Hepatocyte (in vitro differentiated cells): ENCODE measurements at places on chromosomes 2 and 18. TPM values are rescaled to one million over a fixed set of nuclear protein-coding genes. Genes with fewer than 3 reads are reported as not detected.

DNA sequence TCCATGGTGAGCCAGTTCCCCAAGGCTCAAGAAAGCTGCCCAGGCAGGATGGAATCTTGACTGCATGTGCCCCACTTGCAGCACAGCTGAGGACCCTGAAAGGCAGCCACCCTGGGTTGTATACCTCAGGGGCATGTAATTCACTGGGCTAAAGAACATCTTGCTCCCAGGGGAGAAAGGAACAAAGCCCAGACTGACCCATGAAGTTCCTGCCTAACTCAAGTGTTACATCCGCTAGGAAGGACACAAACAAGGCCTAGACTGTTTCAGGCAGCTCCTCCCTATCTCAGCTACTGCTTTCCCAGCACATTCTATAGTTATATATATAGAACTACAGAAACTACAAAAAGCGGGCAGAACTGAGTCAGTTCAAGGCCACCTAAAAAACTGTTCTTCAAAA is 69.0 kb downstream of the RBM43 start:
- H3K4me3 ChIP-seq = no peak overlapping the region
- H3K36me3 ChIP-seq = no peaks in the 10 kb centered on the region
- no peak for DNase-seq
- H3K27ac ChIP-seq = no peak overlapping the region
- H3K27me3 ChIP-seq = no peaks in the 10 kb centered on the region

DNA sequence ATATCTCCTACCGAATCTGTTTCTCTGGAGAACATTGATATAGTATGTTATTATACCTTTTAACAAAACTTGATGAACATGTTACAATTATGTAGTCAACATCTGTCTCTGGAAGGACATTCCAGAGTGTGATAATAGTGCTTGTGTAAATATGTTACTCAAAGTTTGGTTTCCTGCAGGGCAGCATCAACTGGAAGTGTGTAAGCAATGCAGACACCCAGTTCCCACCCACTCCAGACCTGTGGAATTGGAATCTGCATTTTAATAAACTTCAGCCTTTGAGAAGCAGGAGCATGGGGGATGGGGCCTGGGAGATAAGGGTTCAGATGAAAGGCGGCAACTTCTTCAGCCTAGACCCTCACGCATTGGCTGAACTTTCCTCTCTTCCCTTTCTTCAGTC is 398.9 kb downstream of the RND3 start:
- H3K4me1 ChIP-seq = peaks cover 5% of the 10 kb centered on the region
- H3K36me3 ChIP-seq = no peaks in the 10 kb centered on the region
- H3K4me3 ChIP-seq = no peak overlapping the region
- no peaks in the 10 kb centered on the region for H3K27me3 ChIP-seq

DNA sequence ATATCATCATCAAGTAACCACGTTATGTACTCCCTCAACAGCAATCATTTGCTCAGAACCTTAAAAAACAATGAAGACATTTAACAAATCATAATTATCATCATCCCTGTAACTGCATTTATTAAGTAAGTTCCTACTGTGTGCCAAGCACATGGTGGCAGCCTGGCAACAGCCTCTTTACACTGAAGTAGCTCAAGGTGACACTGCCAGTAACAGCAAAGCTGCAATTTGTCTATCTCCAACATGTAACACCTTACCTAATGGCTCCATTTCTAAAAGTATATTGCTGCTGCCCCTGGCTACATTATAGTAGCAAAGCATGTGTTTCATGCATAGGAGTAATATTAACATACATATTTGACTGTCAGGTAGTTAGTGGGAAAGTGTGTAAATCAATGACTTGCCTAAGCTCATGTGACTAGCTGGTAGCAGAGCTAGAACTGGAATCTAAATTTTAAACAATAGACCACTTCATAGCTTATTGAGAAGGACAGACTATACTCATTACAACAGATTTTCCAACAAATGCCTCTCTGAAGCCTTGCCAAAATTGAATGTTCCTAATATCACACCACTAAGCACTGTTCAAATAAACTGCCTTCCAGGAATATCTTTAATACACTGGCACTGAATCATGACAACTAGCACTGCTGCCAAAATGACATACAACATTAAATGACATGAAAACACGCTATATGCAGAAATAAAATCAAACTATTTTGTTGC is 86.7 kb downstream of the L3MBTL4 start:
- no peaks in the 10 kb centered on the region for H3K4me1 ChIP-seq
- H3K27me3 ChIP-seq = no peaks in the 10 kb centered on the region
- no peak for DNase-seq
- no peaks in the 10 kb centered on the region for H3K36me3 ChIP-seq
- H3K27ac ChIP-seq = no peak overlapping the region

DNA sequence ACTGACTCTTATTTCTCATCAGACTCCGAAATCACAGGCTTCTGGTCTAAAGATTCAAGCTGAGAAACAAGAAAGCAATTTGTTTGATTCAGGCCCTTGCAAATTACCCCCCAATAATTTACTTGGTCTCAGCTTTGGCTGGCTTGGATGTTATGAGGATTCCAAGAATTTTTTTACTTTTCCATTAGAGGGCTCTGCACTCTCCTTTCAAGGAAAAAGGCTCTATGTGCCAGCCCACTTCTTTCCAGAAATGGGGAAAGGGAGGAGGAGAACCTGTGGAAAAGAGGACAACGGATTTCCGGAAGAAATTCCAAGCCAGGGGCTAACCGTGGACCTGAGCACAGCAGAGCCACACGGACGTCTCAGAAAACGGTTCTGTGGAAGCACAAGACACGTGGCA is 44.4 kb downstream of the BCL11A start:
- DNase-seq = no peak
- peak overlapping the region; percentile 17 for H3K27ac ChIP-seq
- H3K4me1 ChIP-seq = peaks cover 43% of the 10 kb centered on the region
- no peaks in the 10 kb centered on the region for H3K36me3 ChIP-seq
- H3K4me3 ChIP-seq = no peak overlapping the region

- H3K27me3 ChIP-seq = no peaks in the 10 kb centered on the region
- peak overlapping the region; percentile 100 for H3K27ac ChIP-seq
- no peak overlapping the region for H3K4me3 ChIP-seq
- H3K36me3 ChIP-seq = no peaks in the 10 kb centered on the region
- peaks cover 28% of the 10 kb centered on the region for H3K4me1 ChIP-seq
Measured at GRCh38 chr2:156437272-156437930, 1.2 kb downstream of the GPD2 start.

- H3K27me3 ChIP-seq = peaks cover 13% of the 10 kb centered on the region
- H3K27ac ChIP-seq = no peak overlapping the region
- H3K4me3 ChIP-seq = no peak overlapping the region
- H3K36me3 ChIP-seq = no peaks in the 10 kb centered on the region
- no peaks in the 10 kb centered on the region for H3K4me1 ChIP-seq
- DNase-seq = no peak
Measured at GRCh38 chr2:102418421-102418961, 4.5 kb upstream of the IL18RAP start.

DNA sequence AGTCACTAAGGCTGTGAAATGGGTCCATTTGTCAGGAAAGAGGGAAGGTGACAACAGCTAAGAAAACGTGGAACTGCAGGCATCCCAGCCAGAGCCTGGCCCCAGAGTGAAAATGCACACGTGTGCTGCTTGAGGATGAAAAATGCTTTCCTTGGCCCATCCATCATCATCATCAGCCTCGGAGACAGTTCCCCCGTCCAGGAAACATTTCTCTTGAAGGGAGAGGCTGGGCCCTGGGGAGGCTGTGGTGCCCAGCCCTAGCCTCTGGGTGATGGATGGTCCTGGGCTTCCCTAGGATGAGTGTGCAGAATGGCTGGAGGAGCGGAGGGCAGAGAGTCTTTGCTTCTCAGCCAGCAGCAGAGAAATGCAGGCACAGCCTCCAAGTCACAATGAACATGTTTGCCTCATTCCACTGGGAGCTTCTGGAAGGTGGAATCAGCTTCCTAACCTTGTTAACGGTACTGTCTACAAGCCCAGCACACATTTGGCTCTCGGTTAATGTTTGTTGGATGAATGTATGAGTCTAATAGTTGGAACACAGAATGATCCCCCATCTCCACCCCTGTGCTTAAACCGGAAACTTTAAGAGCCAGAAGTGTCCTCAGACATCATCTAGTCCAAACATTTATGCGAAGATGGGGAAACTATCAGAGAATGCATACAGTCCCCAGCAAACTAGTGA is 164.0 kb downstream of the RDH14 start:
- no peaks in the 10 kb centered on the region for H3K27me3 ChIP-seq
- DNase-seq = no peak

Gene MROH2A
- not detected in 2 replicates for polyA plus RNA-seq

Gene NIFK
- 54.6 and 64.5 TPM in 2 replicates for polyA plus RNA-seq

Gene UGT1A8
- polyA plus RNA-seq = not detected in 2 replicates

Gene PLGLB2
- 11.5 and 13.7 TPM in 2 replicates for polyA plus RNA-seq

Gene LBX2
- 3.1 and 5.2 TPM in 2 replicates for polyA plus RNA-seq

Gene MYCN
- polyA plus RNA-seq = 8.9 and 10.8 TPM in 2 replicates
